ENCODE measurements at places on chromosomes 11 and 22.

DNA sequence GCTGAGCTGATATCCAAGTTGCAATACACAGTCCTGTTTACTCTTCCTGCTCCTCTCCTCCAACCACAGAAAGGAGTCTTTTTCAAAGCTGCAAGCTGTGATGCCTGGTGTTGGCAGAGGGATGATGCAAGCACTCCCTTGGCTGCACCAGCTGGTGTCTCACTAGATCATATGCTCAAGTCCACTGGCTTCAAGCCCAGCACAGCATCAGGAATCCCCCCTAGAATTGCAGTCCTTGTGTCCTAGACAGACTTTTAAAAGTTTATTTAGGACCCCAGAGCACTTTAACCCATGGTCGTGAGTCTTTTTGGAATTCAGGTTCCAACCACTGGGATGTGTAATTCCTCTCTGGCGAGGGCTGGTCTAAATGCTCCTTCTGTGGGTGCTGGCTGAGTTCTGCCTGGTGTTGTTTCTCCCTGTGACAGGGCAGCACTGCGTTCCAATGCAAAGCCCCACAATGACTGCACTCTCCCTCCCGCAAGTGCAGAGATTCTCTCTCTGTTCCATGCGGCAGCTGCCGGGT lies 1.9 kb upstream of the HEPN1 start:
- no peak for DNase-seq

DNA sequence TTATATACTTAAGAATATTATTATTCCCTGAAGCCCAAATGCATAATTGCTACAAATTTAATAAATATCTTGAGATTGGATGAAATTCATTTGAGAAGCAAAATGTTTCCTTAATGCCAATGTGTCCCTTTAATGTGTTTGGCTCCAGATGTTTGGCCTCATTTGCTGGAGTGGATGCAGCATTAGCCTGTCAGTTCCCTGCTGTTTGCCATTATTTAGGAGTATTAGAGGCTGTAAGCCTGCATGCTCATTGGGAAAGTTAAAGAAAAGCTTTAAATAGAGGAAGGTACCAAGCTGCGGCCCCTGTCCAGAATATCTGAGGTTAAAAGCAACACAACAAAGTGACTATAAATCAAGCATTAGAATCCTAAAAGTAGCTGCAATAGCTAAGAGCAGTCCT lies 54.8 kb upstream of the PITPNB start:
- no peak for DNase-seq

DNA sequence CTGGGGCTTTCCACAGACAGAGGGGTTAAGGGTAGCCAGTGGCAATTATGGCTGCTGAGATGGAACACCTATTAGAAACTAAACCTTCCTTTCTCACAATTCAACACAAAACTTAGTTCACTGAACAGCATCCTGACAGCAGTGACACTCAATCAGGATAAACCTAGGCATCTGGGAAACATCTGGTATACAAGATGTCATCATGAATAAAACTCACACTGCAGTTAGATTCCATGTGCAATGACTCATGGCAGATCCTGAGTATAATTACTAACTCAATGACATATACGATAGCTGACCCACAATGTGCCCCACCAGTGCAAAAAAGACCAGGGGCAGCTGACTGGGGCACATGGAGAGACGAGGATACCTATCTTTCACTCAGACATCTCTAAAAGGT lies 17.7 kb downstream of the RBFOX2 start:
- DNase-seq = no peak

GRCh38 chr22:37233751-37234631 lies 10.1 kb downstream of the RAC2 start:
- DNase-seq = no peak

- no peak for DNase-seq
These were observed 21.7 kb downstream of the KIAA0930 start for GRCh38 chr22:45218976-45219375.

- no peak for DNase-seq
These were observed 7.9 kb upstream of the MPZL2 start for GRCh38 chr11:118272001-118272400.

DNA sequence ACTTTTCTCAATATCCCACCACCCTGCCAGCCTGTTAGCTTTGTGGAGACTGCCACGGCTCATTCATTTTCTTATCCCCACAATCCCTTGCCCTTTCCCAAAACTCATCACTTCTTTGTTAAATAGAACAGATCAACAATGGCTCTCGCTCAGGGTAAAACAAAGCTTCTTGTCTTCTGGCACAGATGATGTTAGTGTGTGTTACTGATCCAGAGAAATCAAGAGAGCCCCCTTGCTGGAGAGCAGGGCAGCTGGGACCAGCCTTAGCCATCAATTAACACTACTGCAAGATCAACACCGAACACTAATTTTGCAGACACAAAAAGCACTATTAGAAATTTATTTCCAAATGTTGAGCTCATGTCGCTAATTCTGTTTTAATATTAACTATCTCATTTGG lies 420.9 kb downstream of the TENM4 start:
- DNase-seq = no peak

- no peak for DNase-seq
These were observed 74.6 kb downstream of the CELSR1 start for GRCh38 chr22:46462726-46463371.

GRCh38 chr22:30968015-30968923 lies at the start of gene MORC2:
Gene MORC2, minus strand, starts transcription at chr22:30968774. Its CDS starts 885 bp downstream, at chr22:30967889.
- no peak for DNase-seq

- no peak for DNase-seq
These were observed 189.4 kb upstream of the NCAM1 start for GRCh38 chr11:112771851-112772250.

DNA sequence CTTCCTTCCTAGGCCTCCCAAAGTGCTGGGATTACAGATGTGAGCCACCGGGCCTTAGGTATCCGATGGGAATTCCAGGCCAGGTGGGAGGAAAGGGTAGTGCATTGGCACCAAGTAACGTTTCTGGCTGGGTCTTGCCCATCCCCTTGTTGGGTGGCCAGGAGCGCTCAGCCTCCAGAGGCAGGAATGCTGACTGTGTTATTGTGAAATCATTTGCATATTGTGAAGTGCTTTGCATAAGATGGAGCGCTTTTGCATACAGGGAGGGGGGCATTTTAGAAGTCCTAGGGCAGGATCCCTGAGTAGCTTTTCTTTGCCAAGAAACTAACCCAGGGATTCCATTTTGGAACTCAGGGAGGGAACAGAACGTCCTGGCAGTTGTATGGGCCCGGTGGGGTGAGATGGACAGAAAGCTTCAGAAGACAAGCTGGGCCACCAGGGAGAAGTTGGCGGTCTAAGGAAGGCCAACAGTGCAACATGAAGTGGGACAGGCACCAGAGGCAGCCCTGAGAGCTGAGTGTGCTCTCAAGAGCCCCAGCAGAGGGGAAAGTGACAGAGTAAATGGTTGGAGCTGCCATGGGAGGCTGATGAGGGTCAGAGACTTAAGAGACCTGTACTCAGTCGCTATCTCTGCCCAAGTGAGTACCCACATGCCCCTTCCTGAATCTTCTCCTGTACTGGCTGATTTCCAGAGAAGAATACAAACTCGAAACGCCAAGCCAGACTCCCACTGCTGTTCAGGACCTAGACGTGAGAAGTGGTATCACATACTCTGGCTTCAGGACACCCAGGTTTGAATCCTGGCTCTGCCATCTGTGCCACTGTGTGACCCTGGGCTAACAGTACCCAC lies 1.3 kb upstream of the SLC39A13 start:
- no peak for DNase-seq

GRCh38 chr11:6623391-6624363 lies 4.5 kb upstream of the TPP1 start:
- no peak for DNase-seq

DNA sequence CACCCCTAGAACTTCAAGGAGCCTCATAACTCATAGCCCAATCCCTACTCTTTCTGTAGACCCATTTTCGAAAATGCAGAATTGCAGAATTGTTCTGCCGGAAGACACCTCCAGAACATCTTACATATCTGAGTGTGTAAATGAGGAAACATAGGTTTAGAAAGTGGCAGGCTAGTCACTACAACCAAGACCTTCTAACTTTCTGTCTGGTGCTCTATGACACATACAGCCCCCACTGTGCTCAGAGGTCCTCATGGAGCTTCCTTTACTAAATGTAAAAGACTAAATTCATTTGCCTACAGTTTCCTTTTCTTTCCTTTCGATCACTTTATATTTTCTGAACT lies 132.1 kb upstream of the DDI1 start:
- no peak for DNase-seq

- no peak for DNase-seq
These were observed 9.5 kb downstream of the CDC42BPG start for GRCh38 chr11:64834723-64835615.

- no peak for DNase-seq
These were observed 37.6 kb upstream of the CEP295 start for GRCh38 chr11:93623920-93624319.

GRCh38 chr11:110261195-110262071 lies 35.0 kb downstream of the RDX start:
- no peak for DNase-seq

- no peak for DNase-seq
These were observed 49.9 kb upstream of the GDPD4 start for GRCh38 chr11:77351281-77351886.

GRCh38 chr11:128687321-128687720 lies 6.6 kb upstream of the FLI1 start:
- no peak for DNase-seq

DNA sequence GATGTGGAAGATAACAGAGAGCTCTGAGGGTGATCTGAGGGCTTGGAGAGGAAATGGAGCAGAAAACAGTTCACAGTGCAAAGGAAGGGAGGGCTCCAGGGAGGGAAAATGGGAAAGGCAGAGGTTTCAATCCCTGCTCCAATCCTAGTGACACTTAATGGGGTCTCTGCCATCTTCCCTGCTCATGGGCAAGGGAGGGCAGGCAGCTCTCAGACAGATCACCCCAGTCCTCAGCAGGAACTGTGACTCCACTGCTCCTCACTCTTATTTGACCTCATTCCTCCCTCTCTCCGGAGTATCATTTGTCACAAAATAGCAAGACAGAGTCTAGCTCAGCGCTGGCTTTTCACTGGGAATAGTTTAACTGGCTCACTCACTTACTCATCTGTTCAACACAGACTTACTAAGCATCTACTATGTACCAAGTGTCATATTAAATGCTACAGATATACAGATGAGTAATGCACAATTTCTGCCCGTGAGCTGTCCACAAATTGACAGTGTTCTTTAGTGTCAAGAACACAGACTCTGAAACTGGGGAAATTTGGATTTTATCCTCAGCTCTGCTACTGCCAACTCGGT lies 817.4 kb downstream of the OPCML start:
- DNase-seq = no peak

DNA sequence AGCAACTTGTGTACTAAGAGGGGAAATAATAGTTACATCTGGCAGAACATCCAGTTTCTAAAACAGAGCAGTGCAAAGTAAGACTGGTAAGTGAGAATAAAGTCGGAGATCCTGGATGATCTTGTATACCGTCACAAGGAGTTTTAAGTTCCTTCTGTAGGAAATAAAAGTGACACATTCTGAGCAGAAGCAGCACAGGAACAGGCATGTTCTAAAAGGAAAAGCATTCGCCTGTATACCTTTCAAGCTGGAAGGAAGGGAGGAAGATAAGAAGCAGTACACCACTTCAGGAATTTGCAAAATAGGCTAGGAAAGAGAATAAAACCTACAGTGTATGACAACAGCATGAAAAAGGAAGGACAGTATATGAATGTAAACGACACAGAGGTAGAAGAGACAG lies 106.2 kb upstream of the TP53AIP1 start:
- no peak for DNase-seq

DNA sequence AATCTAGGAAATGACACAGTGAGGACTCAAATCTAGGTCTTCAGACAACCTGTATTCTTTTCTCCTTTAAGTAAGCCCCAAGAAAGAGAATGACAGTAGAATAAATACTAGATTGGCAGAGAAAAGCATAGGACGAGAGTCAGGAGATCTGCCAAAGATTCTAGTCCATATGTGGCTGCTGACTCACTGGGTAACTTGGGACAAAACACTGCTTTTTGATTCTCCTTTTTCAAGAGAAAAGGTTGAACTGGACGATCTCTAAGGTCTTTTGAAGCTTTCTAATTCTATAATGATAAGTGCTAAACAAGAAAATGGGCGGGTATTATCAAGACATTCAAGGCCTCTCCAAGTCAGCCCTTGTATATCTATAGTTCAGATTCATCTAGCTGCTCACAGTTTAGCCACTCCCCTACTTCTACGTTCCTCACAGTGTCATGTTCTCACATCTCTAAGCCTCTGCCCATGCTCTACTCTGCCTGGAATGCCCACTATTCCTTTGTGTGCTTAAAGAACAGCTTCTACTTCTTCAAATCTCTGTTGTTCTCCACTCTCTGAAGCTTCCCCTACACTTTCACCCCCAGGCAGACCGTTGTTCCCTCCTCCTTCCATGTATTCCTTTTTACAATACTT lies 53.0 kb downstream of the RELT start:
- DNase-seq = no peak

DNA sequence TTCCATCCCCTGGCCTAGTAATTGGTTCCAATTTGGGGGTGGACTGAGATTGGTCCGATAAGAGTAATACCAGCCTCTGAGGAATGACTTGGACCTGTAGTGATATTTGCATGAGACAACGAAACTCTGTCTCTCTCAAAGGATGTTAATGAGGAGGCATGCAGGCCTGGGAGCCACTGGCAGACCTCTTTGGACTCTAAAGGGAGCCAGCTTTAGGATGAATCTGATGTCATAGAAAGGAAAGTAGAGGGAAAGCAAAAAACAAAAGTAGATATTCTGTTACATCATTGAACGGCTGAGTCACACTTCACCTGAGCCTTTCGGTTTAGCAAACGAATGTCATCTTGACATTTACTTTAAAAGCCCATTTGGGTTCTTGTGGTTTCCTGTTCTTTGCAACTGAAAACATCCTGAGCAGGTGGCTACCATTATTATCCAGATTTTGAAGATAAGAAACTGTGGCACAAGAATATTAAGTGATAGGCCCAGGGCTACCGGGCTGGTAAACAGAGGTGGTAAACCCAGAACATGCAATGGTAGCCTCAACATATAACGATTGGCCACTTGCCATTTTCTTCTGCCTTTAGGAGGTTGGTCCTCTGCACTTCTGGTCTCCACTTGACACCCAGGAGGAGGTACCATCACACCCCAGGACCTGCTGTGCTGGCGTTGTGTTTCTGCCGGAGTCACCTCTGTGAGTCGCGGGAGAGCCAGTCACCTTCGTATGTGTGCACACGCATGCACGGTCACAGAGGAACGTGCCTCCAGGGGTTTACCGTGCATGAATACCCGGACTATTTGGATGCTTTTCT lies 42.7 kb downstream of the RTL6 start:
- no peak for DNase-seq

GRCh38 chr11:120565466-120566155 lies 54.1 kb downstream of the GRIK4 start:
- no peak for DNase-seq
